ENCODE measurements at places on chromosomes 2 and 18.

DNA sequence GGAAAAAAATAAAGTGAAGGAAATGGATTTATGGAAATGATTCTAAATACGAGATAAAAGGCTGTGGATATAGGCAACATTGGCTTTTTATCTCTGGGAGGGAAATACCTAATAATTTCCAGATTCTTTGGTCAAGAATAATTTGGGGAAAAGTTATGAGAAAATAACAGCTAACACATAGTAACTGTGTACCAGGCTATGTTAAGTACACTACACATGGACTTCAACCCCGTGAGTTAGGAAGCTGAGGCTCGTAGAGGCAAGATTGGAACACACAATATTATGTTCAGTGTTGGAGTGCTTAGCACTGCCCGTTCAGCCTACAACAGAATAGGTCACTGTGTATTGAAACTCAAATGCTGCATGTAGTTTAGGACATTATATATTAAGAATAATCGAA lies 34.3 kb upstream of the GPD2 start:
- DNase-seq = no peak

DNA sequence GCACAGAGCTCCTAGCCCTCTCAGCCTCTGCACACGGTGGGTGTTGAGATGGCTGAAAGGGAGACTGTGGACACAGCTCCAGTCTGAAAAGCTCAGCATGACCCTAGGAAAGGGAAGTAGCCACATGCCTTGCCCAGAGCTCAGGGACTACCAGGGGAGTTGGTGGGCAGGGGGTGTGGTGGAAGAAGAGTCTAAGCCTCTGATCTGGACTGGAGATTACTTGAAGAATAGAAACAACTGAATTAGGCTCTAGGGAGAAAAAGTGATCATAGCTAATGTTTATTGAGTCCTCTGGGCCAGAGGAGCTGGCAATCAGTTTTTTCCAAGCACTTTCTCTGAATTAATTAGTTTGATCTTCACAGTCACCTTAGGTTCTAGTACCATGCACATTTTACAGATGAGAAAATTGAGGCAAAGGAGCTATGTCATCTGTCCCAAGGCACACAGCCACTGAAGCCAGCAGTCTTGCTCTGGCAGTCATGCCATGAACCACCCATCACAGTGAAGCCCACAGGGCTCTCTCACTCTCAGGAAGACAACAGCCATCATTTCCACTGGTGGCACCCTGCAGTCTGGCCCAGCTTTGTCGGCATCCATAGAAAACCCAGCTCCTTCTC lies 10.3 kb downstream of the SDC1 start:
- DNase-seq = no peak

- DNase-seq = no peak
These were observed 36.1 kb upstream of the MPPE1 start for GRCh38 chr18:11944252-11944651.

GRCh38 chr18:48934723-48935432 lies 15.9 kb downstream of the SMAD7 start:
- no peak for DNase-seq

GRCh38 chr2:24889221-24889620 lies 30.8 kb downstream of the ADCY3 start:
- no peak for DNase-seq

- DNase-seq = no peak
These were observed 6.2 kb upstream of the KDSR start for GRCh38 chr18:63373161-63373560.

DNA sequence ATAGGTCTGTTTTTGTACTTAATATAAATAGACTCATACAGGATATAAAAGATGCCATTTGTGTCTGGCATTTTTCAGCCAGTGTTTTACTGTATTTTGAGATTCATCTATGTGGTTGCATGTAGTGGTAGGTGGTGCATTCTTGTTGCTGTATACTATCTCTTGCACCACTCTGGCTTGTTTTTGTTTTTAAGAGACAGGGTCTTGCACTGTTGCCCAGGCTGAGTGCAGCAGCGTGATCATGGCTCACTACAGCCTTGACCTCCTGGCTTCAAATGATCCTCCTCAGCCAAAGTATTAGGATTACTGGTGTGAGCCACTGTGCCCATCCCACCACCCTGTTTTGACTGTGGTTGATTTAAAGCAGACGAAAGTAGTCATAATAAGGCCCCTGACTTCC lies 12.6 kb downstream of the HK2 start:
- no peak for DNase-seq

DNA sequence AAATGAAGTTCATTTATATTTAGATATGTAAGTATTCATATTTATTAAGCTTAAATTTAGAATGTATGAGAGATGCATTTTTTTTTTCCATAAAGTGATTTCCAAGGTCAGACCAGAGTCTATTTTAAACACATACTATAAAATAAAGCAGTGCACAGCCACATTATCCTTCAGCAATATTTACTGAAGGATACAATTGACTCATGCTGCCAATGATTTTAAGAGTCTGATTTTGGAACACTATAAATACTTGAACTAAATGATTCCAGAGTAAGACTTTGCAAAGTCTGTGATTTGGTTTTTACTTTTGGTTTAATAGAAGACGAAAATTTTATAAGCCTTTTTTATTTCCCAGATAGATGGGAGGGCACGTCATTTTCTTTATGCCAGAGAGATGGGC lies 107.1 kb downstream of the EPHA4 start:
- DNase-seq = no peak

GRCh38 chr2:188974164-188974563 lies at the start of gene COL3A1:
TSS of gene COL3A1 (plus strand) at chr2:188974373. CDS start at chr2:188974490, 117 bp downstream.
- no peak for DNase-seq

DNA sequence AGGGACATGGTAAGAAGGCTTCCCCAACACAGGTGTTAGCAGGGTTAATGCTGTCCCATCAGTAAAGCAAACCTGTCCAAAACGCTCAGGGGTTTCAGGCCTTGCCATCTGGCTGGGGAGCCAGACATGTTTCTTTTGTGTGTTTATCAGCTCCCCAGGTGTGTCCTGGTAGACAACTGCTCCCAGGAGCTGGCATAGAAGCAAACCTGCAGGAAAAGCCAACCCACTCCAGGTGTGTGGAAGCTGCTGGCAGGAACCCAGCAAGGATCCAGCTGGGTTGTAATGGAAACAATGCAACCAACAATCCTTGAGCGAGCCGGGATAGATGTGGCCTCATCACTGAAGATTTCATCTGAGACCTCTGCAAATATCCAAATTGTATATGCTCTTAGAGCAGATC lies 123.1 kb downstream of the RAB3GAP1 start:
- no peak for DNase-seq

DNA sequence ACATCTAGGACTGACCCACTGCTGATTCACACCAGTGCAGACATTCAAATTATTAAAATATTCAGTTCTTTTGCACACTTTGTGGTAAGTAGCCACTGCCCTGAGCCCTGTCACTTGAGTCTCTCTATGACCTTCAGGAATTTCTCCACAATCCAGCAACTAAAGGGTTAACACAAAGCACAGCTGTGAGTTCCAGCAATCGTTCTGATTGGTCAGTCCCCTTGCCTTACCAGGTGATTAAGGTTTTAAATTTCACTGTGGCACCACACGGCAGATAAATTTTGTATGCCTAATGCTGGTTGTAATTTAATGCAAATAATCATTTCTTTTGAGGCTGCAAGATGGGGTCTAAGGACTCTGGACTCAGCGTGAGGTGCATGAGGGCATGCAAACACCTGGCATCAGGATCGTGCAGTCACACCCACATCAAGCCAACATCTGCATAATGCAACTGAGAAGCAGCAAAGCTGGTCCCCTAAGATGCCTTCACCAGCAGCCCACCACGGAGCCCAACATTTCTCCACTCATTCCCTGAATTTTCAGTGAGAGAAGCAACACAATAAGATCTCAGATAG lies 36.6 kb downstream of the SLC14A1 start:
- DNase-seq = no peak

Data from activated CD4-positive, alpha-beta T cell treated with anti-CD3 and anti-CD28 coated beads, Interleukin-2, amount 10 ng/mL, durations not matched to agents 7 days and 5 days (primary cell).